ENCODE measurements at places on chromosomes 3 and 15. TPM values are rescaled to one million over a fixed set of nuclear protein-coding genes. Genes with fewer than 3 reads are reported as not detected.

GRCh38 chr3:10910367-10910766, 82.2 kb upstream of the SLC6A1 start:
- H3K27ac ChIP-seq: no peak overlapping the region
- no peak for DNase-seq
- H3K36me3 ChIP-seq: no peaks in the 10 kb centered on the region
- H3K27me3 ChIP-seq: no peaks in the 10 kb centered on the region
- no peak overlapping the region for H3K4me3 ChIP-seq

DNA sequence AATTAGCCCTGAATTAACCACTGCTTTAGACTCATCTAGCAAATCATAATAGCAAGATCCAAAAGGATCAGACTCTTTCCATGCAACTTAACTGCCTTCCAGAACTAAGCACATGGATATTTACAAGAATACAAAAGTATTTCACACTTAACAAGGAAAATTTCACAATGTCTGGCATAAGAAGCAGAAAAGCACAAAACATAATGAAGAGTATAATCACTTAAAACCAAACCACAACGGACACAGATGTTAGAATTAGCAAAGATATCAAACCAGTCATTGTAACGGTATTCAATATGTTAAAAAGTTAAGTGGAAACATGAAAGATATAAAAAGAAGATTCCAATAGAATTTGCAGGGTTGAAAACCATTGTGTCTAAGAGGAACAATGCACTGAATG, 51.5 kb upstream of the COL6A6 start:
- no peak overlapping the region for H3K27ac ChIP-seq
- DNase-seq: no peak
- no peak overlapping the region for H3K4me3 ChIP-seq
- H3K27me3 ChIP-seq: no peaks in the 10 kb centered on the region

DNA sequence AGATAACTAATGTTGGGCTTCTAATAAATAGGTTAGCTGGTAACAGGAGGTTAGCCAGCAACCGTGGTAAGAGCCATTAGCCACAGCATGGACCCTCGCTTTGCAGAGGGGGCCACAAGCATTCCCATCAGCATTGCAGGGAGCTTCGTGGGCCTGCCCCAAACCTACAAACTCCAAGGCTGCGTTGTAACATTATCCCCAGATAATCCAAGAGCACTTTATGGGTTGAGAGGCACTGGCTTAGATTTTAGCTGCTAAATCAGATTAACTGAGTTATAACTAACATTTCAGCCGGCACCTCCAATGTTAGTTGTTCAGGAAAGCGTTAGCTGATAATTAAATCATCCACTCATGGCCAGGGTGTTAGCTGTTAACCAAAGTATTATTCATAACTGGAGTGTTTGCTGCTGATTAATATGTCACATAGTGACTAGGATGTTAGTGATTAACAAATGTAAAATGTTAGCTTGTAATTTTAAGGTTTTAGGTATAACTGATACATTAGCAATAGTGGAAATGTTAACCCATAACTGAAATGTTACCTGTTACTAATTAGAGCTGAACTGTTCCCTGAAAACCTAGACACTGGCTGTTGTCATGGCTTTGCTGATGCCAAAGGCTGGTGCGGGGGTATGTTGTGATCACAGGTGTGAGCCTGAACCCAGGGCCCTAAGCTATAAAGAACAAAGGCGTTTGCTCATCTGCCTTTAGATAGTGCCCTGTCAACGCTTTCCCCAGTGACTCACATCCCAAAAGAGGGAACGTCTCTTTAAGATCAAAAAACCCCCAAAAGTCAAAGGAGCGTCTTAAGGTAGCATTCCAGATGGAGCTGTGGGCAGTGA, 56.2 kb downstream of the SLC6A6 start:
- H3K4me3 ChIP-seq: no peak overlapping the region
- peaks cover 45% of the 10 kb centered on the region for H3K36me3 ChIP-seq
- DNase-seq: no peak

The ZBED2 gene
- 1.4 TPM for polyA plus RNA-seq

The P3H2 gene
- polyA plus RNA-seq: not detected
